ENCODE measurements at places on chromosomes 7 and 10.

DNA sequence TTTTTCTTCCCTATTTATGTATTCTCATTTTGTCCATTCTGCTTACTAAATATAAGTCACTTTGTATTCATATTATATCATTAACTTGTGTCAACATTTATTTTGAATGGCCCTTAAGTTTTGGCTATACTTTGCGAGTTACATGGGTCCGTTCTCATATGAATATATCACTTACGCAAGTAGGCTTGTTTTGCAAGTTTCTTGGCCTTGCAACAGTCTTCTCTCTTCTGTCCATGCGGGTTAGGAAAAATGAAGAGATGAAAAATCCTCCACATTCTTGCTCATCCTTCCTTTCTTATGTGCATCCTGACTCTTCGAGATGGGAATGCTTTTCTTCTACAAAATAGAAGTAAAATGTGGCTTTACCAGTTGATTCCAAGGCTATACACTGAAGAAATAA is 82.8 kb downstream of the GPR158 start:
- DNase-seq = no peak

DNA sequence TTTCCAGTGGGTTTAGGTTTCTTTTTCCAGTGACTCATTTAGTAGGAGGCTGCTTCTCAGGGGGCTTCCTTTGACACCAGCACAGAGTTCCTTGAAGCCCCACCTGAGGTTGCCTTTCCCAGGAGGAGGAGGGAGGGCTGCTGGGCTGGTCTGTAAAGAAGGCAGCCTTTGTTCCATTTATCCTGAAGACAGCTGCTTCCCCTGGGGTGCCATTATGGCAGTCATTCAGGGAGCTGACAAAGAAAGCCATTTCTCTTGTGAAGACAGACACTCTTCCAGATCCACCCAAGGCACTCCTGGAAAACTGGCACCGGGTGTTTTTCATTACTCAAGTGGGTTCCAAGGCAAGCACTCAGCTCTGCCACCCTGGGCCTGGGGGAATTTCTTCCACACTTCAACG is 54.0 kb downstream of the MTURN start:
- no peak for DNase-seq

- DNase-seq = no peak
Measured at GRCh38 chr10:13276749-13277365, 23.0 kb downstream of the PHYH start.

DNA sequence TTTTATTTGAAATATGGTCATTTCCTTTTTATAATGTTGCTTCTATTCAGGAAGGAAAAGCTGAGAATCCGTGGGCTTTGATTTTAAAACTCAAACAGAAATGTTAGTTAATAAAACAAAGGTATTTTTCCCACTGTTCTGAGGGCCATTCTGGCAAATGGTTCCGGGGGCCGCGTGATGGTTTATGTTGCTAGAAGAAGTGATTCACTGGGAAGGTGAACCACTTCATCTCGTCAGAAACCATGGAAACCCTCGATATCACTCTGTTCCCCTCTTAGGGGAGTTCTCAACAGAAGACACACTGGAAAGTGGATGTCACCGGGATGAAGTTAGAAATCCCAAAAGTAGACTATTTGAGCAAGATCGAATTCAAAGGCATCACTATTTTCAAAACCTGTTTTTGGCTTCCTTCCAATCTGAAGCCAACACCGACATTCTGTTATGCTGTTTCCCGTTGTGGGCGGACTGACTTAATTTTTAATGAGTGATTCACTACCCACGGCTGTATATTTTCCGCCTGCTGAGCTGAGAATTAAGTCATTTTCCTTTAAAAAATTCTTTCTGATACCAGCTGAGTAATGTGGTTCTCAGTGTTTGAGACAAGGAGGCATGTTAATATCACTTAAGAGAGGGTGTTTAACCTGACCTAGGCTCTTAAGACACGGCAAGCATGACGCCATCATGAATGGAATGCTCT is 84.1 kb downstream of the PTPRE start:
- DNase-seq = no peak

DNA sequence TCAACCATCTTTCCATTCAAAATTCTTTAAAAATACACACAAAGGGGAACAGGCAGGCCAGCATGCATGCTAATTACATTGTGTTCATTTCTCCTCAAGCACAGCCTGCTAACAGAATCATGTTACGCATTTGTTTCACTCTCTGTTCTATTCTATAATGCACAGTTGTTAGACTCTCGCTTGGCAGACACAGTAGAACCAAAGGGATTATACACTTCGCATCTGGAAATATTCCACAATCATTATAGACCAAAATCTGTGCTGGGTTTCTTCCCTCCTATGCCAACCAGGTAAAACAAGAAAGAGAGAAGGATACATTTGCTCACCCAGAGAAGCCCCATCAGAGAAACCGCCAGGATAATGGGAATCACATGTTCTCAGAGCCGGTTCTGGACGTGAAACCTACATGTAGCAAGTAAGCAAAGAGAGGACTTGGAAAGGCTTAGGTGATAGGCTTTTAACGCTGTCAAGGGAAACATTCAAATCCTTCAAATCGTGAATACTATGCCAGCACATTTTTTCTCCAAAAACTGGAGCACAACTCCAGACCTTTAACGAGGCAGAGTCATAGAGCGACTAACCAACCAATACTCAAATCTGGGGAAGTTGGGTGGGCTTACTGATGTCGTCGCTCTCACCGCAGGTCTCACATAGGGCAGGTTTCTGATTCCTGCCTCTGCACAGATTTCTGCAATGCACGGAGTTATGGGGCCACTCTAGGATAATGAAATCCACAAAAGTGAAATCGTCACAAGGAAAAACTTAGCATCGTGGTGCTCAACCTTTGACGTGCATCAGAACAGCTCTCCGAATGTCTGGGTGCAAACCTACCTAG is 380.5 kb upstream of the AUTS2 start:
- DNase-seq = no peak

GRCh38 chr10:80158598-80159127 is 26.1 kb downstream of the PLAC9 start:
- DNase-seq = no peak

- no peak for DNase-seq
Measured at GRCh38 chr7:124168616-124169015, 135.7 kb upstream of the TMEM229A start.

- DNase-seq = no peak
Measured at GRCh38 chr10:103889121-103889720, 28.8 kb downstream of the STN1 start.

- DNase-seq = no peak
Measured at GRCh38 chr7:105487579-105488571, 34.2 kb downstream of the PUS7 start.

GRCh38 chr10:8278099-8278498 is 223.6 kb downstream of the GATA3 start:
- no peak for DNase-seq

- no peak for DNase-seq
Measured at GRCh38 chr7:77247206-77247850, 47.7 kb upstream of the FGL2 start.

- no peak for DNase-seq
Measured at GRCh38 chr7:22173685-22174573, 183.0 kb downstream of the RAPGEF5 start.

DNA sequence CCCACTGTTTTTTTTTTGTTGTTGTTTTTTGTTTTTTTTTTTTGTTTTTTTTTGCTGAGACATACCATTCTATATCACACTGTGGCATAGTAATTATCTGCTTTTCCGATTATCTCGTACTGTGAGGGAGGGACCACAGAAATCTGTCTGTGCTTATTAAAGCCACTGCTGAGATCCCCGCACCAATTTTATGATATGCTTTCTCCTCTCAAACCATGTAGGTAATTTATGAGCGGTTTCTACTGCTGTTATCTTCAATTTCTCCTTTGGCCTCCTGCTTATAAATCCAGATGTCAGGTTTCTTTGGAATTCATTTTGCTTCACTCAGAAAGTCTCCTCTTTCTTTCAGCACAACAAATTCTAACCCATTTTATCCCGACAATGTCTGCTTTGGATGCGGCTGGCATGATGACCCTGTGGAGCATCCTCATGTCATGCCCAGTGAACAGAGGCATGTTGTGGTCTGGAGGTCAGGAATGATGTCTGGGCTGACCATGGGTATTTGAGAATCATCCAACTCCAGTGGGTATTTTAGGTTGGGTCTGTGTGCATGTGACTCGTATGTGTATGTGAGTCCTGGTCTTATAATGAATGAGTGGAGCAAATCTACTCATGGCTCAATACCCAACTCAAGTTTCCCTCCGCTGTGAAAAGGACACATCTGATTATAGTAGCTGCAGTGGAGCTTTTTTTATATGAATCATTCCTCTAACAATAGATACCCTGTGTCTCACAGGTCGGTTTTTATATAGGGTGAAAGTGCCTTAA is 213.4 kb downstream of the GALNT17 start:
- DNase-seq = no peak

- DNase-seq = no peak
Measured at GRCh38 chr10:104689547-104689946, 48.5 kb downstream of the SORCS3 start.

- no peak for DNase-seq
Measured at GRCh38 chr7:151757274-151757673, 119.6 kb downstream of the PRKAG2 start.

GRCh38 chr10:24277771-24278170 is 68.8 kb downstream of the KIAA1217 start:
- DNase-seq = no peak

GRCh38 chr10:125661941-125662515 is 20.9 kb downstream of the TEX36 start:
- DNase-seq = no peak

- DNase-seq = no peak
Measured at GRCh38 chr7:147276783-147277370, 1160.3 kb downstream of the CNTNAP2 start.

- DNase-seq = no peak
Measured at GRCh38 chr7:8129318-8129659, 132.7 kb downstream of the ICA1 start.

DNA sequence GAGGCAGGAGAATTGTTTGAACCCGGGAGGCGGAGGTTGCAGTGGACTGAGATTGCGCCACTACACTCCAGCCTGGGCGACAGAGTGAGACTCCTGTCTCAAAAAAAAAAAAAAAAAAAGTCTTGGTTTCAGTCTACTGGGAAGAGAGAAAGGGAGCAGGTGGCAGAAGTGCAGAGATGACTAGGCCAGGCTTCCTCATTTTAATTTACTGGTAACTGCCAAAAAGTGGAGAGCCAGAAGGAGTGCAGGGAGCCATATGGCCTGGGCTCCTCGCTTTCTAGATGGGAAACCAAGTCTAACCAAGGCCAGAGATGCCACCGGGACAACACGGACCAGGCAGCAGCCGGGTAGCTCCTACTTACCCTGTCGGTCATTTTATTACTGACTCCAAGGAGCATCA is 12.2 kb downstream of the SEPHS1 start:
- no peak for DNase-seq

GRCh38 chr10:89162596-89162995 is 44.5 kb downstream of the CH25H start:
- no peak for DNase-seq

GRCh38 chr7:97064972-97065587 is 40.4 kb upstream of the DLX5 start:
- no peak for DNase-seq

DNA sequence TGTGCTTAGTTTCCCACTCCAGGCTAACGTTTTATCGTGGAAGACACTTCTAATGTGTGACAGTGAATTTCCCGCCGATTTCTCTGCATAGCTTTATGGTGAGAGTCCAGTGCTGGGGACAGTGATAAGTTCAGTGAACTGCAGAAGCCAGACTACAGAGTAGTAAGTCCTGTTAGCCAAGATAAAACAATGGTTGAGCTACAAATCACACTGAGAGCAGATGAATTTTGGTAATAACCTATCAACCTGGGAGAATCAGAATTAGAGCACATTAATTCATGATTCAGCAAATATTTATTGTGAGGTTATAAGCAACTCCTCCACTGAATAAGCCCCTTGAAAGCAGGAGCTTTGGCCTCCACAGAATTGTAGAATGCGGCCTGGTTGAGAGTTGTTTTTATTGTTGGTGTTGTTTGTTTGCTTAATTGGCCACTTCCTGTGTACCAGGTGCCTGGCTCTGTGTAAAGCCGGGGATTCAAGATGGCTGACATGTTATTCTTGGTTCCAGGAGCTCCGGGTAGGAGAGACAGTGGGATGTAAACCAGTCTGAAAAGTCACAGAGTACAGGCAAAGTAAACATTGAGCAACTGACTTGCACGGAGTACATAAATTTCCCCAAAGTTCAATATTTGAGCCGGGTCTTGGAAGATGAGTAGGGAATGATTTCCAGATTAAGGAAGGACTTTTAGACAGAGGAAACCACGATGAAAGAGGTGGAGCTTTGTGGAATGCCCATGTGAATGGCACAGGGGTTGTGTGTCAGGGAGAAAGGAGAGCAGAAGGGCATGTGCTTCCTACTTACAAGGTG is 112.7 kb downstream of the SNX10 start:
- no peak for DNase-seq

DNA sequence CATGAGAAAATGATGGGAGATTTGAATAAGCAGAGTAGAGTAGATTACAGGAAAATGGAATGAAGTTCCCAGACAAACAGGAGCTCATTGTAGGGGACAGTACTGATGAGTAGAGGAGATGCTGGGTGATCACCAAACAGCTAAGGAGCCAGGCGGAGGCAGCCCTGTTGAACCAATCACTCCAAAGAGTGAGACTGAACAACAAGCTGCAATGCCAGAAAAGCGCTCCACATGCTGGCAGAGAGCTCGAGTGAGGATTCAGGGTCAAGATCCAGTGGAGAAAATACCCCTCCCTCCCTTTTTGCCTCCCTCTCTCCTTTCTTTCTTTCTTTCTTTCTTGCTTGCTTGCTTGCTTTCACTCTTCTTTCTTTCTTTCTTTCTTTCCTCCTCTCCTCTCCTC is 133.3 kb downstream of the PFKFB3 start:
- DNase-seq = no peak

DNA sequence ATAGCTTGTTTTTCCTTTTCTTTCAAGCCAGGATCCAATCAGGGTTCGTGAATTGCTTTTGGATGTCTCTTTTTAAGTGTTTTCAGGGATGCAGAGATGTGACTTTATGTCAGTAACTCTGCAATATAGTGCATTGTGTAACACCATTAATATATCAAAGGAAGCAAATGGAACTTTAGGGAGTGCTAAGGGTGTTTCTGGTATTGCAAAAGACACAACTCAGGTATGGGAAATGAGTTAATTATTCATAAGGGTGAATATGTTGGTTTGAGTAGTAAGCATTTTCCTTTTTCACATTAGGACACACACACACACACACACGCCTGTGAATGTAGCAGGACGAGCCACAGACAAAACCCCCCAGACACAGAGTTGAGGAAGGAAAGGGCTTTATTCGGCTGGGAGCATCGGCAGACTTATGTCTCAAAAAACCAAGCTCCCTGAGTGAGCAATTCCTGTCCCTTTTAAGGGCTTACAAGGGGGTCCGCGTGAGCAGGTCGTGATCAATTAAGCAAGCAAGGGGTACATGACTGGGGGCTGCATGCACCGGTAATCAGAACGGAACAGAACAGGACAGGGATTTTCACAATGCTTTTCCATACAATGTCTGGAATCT is 31.8 kb upstream of the GSDME start:
- DNase-seq = no peak

- no peak for DNase-seq
Measured at GRCh38 chr7:57198801-57199200, 66.6 kb upstream of the ZNF479 start.
